Anterior cingulate cortex (tissue), 58 donors: ENCODE measurements at places on chromosomes 5 and 9.

DNA sequence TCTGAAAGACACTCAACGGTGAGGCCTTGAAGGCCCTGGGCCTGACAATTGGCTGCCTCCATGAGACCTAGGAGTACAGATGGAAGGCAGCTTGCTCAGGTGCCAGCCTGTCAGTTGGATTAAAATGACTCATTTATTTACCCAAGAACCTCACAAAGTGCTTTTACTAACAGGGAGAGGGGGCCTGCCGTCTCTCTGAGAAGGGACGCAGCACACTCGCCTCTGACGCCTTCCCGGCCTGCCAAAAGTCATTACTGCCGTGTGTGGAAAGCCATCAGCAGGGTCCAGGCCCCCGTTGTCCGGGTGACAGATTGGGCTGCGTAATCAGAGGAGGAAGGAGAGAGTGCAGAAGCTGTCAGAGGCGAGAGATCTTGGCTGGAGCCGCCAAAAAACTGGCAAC is 32.4 kb downstream of the DDX31 start:
- DNase-seq: no peak

GRCh38 chr5:136200761-136201160 is 7.8 kb upstream of the SMIM32 start:
- DNase-seq: no peak

- no peak for DNase-seq
Observed at GRCh38 chr9:129841071-129841470, 5.8 kb downstream of the USP20 start.

- DNase-seq: no peak
Observed at GRCh38 chr9:92393686-92394085, 10.7 kb downstream of the OGN start.

GRCh38 chr5:152689250-152689711 is 284.2 kb upstream of the NMUR2 start:
- DNase-seq: no peak

GRCh38 chr9:123555646-123556045 is 199.6 kb downstream of the CRB2 start:
- DNase-seq: no peak

- DNase-seq: no peak
Observed at GRCh38 chr9:137035507-137035834, 3.6 kb upstream of the FUT7 start.

DNA sequence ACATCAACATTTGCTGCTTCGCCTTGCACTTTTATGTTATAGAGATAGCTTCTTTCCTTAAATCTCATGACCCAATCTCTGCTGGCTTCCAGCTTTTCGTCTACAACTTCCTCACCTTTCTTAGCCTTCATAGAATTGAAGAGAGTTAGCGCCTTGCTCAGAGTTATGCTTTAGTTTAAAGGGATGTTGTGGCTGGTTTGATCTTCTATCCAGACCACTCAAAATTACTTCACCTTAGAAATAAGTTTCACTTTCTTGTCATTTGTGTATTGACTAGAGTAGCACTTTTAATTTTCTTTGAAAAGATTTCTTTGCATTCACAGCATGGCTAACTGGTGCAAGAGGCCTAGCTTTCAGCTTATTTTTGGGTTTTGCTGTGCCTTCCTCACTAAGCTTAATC is 414.2 kb downstream of the ZNF608 start:
- DNase-seq: no peak

GRCh38 chr5:33232731-33233505 is 207.8 kb upstream of the TARS1 start:
- DNase-seq: no peak

- DNase-seq: no peak
Observed at GRCh38 chr9:8779478-8779877, 979.9 kb upstream of the DMAC1 start.

DNA sequence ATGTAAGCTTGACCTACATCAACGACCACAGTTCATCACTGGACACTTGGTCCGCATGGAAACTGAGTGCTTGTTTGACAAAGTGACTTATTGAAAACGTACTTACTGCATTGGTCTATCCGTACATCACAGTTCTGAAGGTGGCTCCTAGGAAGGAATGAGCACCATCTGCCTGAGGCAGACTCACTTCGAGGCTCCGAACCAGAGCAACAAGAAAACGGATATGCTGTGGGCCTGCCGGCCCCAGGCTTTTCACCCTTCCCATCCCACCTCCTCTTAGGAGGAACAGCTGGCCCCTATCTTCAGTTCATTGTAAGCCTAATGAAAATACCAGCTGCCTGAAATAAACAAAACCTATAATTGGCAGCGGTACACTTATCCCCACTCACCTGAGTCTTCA is 67.2 kb upstream of the TSLP start:
- DNase-seq: no peak

DNA sequence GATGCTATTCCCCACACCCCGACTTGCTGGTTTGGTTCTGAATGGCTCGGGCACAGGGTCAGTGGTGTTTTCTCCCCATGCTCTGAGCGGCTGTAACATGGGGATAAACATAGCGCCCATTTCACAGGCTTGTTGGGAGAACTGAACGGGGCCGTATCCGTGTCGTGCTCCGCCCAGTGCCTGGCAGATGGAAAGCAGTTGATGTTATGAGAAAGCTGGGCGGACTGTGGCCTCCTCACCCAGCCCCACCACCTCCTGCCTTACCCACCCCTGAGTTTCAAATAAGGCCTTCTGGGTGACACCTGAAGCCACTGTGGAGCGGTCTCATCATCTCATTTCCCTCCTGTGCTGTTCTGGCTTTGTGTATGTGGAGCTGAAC is 14.5 kb downstream of the ORM2 start:
- no peak for DNase-seq

GRCh38 chr5:140550147-140551079 is 3.0 kb downstream of the EIF4EBP3 start:
- no peak for DNase-seq

DNA sequence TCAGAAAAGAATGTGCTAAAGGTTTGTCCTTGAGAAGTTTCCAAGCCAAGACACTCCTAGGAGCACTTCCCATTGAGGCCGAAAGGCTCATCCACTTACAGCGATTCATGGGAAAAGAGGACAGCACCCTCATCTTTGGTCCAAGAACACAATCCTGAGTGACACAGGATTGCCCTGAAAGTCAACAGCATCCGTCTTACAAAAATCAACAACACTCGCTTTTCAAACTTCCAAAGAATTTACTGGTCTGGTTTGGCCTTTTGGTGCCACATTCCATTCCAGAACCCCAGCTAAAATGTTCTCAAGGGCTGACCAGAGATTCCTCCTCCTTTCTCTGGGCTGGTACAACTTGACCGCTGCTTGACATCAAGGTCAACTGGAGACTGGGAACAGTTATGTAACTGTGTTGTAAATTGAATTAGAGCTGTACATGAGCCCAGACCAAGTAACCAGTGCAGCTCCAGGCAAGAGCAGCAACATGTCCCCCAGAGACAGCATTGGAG is 415.8 kb upstream of the PIK3R1 start:
- DNase-seq: no peak

- DNase-seq: no peak
Observed at GRCh38 chr9:35322075-35322885, 160.5 kb downstream of the UNC13B start.

GRCh38 chr5:100517301-100517974 is 17.7 kb upstream of the FAM174A start:
- DNase-seq: no peak

DNA sequence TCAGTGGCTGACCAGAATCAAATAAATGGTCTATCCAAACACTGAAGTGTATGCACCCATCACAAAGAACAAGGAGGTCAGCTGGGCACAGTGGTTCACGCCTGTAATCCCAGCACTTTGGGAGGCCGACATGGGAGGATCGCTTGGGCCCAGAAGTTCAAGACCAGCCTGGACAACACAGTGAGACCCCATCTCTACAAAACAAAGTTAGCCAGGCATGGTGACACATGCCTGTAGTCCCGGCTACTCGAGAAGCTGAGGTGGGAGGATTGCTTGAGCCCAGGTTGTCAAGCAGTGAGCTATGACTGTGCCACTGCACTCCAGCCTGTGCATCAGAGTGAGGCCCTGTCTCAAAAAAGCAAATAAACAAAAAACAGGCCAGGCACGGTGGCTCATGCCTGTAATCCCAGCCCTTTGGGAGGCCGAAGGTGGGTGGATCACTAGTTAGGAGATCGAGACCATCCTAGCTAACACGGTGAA is 40.5 kb downstream of the SEMA4D start:
- DNase-seq: no peak

DNA sequence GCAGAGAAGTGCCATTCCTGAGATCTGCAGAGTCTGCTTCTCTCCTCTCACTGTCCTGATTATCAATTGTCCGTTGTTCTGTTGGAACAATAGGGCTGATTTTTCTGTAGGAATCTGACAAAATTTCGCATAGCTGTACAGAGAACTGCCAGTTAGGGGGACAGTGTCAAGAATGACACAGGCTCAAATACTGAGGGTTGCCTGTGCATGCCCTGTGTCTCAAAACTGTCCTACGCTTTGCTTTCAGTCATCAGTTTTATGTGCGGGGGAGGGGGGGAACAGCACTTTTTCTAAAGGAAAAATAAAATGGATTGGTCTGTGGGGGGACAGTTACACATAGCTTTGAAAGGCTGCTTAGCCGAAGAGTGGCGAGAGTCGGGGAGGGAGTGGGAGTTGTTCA is 248.6 kb downstream of the PDZD2 start:
- DNase-seq: no peak

DNA sequence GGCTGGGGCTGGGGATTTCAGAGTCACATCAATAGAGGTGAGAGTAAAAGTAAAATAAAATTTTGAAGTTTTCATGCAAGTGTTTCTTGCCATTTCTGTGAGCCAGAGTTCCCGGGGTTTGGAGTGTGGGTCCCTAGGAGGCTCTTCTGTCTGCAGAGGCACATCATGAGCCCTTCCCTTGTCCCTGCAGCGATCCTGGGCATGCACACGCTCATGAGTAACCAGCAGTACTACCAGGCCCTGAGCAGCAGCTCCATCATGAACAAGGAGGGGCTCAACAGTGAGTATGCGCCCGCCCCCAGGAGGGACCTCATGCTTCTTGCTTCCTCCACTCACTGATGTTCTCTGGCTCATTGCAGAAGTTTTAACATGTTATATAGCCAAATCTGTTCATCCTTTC is 61.1 kb downstream of the TMOD1 start:
- DNase-seq: no peak

DNA sequence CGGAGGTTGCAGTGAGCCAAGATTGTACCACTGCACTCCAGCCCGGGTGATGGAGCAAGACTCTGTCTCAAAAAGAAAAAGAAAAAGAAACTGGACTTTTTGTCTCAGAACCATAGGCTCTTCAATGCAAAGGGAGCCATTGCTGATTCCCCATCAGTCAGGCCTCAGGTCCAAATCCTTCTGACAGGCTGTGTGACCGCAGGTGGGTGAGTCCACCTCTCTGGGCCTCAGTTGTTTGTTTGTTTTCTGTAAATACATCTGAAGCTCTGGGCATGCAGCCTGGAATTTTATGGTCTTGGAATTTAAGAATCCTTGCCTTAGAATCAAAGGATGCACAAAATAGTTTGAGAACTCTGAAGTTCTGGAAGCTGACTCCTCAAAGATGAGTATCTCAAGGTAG is 21.1 kb upstream of the TOR2A start:
- no peak for DNase-seq

DNA sequence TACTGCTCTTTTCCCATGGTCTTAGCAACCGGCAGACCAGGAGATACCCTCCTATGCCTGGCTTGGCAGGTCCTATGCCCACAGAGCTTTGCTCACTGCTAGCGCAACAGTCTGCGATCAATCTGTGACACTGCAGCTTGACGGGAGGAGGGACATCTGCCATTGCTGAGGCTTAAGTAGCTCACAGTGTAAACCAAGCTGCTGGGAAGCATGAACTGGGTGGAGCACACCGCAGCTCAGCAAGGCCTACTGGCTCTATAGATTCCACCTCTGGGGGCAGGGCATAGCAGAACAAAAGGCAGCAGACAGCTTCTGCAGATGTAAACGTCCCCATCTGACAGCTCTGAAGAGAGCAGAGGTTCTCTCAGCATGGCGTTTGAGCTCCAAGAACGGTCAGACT is 40.4 kb downstream of the MCTP1 start:
- DNase-seq: no peak

DNA sequence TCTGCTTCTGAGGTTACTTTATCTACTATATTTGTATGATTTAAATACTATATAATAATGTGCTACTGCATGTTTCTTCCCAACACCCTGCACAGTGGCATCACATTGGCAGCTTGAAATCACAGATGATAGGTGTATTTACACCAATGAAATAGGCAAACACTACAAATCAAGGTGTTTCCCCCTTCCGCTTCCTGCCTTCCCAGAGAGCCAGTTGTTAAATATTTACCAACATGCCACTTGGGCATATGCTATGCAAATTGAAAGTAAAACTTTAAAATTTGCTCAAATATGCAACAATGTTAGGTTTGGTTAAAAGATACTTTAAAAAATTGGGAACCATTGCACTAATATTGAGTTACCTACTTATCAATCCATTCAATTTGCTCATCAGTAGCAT is 58.2 kb upstream of the SMARCA2 start:
- DNase-seq: no peak

- no peak for DNase-seq
Observed at GRCh38 chr5:150642991-150643710, 2.7 kb downstream of the SYNPO start.

DNA sequence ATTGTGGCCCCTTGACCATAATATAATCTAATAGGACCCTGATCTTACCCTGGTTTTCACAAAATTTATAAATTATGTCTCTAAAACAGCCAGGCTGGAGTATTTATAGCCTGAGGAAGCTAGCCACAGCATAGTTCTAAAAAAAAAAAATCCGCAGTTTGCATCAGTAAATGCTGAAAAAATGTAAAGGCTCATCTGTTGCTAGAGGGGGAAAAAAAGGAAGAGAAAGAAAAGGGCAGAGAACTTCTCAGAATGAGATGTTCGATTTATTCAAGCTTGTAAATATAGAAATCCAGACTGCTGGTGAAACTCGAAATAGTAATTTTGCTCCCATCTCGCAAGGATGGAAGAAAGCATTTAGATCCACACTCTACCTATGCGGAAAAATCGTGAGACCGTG is 467.5 kb downstream of the NTRK2 start:
- DNase-seq: no peak

DNA sequence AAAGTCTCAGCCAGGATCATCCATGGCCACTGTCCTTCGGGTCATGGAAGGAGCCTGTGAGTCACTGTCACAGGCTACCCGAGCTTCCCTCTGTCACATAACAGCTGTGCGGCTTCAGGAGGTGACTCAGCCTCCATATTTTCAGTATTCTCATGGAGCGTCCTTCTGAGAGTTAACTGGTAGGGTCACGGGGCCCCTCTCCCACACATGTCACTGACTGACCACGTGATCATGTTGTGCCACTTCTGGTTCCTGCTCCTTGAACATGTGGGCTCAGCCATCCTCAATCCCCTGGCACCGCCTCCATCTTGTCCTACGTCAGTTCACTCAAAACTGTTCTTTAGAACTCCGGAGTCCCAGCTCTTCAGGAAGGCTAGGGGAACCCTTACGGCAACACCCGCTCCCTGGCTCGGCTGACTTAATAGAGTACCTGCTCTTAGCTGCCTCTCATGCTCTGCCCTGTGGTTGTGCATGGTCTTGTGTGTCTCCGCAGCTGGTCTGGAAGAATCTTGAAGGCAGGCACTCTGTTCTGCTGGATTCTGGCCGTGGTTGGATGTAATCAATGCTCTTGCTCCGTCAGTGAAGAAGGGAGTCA is 182.8 kb downstream of the ICE1 start:
- DNase-seq: no peak

- DNase-seq: no peak
Observed at GRCh38 chr5:44900273-44900954, 91.7 kb downstream of the MRPS30 start.

- no peak for DNase-seq
Observed at GRCh38 chr5:54249210-54250028, 61.0 kb downstream of the ARL15 start.
